ENCODE measurements at places on chromosomes 2 and 18.
A peak's percentile ranks its signal among the peaks of the same experiment; 100 is the strongest.

DNA sequence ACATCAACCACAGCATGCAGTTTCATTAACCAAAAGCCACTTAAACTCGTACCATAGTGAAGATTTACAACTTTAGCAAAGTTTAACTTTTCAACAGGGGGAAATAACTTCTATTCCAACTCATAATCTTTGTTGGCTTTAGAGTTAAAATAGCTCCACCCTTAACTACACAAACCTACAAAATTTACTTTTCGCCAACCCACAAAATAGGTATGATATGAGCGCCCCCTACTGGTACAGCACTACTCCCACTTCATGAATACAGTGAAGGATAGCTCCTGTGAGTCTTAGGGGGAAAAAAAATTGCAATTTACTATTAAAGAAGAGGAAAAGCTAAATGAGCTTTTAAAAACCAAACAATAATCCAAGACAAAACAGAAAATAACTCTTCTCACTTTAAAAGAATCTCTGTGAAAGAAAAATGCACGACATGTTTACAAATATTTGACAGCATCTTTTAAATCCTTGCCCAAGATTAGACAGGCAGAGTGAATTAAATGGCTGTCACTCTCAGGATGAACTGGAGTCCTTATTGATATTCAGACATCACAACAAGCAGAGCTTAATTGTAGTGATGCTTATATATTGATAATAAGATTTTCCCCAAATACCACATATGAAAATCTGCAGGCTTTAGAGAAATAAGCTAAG is 32.2 kb downstream of the TMEFF2 start:
- DNase-seq: peak; percentile 77

GRCh38 chr2:3588084-3588483 is 6.8 kb upstream of the COLEC11 start:
- no peak for DNase-seq

DNA sequence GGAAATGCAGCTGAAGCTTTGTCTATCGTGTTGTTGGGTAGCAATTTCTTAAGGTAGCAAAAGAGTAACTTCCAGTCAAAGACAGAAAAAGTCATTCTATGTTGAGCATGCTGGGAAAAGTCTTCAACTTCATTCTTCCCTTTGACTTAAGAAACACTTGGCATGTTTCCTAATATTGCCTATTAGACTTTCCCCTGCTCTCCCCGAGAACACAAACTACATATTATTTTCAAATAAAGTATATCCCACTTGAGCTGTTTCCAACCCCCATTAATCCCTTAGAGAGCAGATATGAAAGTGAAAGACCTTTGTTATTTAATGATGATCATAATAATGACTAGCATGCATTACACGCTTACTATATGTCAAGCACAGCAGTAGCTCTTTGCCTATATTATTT is 136.0 kb upstream of the SPOPL start:
- DNase-seq: no peak

- DNase-seq: no peak
Measured at GRCh38 chr2:38540580-38541286, 62.0 kb downstream of the HNRNPLL start.

DNA sequence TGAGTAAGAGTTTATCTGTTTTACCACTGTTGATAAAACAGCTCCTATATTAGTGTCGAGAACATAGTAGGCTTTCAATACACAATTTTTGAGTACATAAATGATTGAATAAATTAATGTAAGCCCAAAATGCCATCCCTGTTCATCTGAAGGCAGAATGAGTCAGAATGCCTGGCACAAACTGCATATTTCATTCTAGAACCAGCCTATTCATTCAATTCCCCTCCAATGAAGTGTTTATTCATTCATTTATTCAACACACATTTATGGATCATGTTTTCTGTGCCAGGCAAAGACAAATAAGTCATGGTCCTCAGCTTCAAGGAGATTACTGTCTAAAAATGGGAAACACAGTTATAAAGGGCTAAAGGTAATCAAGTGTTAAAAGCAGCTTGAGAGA is 22.8 kb upstream of the LCLAT1 start:
- DNase-seq: no peak

DNA sequence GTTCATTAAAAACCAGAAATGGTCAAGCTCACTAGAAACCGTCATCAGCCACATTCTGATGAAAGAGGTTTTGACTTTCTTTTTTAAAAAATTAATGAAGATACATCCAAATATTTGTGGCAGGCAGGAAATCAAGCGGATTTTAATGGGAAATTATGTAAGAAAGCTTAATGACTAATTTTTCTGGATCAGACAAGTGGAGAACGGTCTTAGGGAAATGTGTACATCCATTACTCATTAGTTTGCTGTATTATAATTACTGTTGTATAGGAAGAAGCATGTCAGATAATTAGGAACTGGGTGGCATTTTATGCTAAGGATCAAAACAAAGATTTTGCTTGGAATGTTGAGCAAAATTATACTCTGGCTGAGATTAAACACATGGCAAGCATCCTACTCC is 39.4 kb downstream of the AGAP1 start:
- DNase-seq: no peak

- no peak for DNase-seq
Measured at GRCh38 chr2:184689638-184690037, 91.3 kb downstream of the ZNF804A start.

DNA sequence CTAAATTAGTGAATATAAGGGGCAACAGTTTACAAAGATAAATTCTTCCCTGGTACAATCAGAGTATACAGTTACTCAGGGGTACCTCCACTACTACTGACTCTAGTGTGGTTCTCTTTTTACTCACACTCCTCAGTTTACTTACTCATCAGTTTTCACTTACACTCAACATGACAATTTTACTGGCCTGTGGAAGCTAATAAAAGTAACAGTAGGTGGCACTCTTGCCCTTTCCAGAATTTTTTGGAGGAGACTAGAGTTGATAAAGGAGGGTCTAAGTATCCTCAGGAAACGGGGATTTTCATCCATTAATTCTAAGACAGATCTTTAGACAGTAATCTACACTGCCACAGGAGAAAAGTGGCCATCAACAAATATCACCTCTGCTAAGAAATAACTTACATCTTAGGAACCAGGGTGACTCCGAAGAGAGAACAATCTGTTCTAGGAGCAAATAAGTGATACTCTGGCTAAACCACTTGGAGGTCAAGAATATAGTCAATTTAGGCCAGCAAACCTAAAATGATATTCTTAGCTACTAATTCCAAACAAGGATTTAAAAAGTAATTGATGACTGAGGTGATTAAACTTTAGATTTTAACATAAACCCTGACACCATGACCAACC is 61.3 kb downstream of the ATL2 start:
- DNase-seq: no peak

DNA sequence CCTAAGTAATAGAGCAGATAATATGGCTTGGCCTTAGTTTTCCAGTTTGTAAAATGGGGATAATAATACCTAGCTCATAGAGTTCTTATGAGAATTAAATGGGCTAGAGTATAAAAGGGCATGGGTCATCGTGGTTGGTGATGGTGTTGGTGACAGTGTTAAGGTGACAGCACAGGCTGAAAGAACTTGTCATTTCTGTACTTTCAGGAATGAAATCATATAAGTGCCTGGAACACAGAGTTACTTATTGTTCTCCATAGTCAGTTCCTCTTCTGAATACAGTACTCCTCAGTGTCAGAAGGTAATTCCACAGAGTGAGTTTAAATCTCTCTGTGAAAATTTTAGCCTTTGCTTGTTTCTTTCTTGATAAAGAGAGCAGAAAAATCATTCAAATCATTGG is 42.4 kb downstream of the KIF5C start:
- no peak for DNase-seq

DNA sequence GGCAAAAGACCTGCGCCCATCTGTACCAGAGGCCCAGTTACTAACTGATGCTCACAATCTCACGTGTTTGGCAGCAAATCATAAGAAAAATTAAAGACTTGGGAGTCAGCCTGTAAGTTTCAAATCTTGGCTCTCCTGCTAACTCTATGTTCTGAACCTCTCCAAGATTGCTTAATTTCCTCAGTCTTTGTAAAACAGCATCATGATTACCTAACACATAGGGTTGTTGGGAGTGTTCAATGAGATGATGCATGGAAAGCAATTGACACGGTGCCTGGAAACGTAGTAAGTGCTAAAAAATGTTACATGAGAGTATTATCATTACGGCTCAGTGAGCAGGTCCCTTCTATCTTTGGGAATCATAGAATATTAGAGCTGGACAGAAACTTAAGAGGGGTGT is 497.6 kb upstream of the TCF4 start:
- DNase-seq: peak; percentile 55

DNA sequence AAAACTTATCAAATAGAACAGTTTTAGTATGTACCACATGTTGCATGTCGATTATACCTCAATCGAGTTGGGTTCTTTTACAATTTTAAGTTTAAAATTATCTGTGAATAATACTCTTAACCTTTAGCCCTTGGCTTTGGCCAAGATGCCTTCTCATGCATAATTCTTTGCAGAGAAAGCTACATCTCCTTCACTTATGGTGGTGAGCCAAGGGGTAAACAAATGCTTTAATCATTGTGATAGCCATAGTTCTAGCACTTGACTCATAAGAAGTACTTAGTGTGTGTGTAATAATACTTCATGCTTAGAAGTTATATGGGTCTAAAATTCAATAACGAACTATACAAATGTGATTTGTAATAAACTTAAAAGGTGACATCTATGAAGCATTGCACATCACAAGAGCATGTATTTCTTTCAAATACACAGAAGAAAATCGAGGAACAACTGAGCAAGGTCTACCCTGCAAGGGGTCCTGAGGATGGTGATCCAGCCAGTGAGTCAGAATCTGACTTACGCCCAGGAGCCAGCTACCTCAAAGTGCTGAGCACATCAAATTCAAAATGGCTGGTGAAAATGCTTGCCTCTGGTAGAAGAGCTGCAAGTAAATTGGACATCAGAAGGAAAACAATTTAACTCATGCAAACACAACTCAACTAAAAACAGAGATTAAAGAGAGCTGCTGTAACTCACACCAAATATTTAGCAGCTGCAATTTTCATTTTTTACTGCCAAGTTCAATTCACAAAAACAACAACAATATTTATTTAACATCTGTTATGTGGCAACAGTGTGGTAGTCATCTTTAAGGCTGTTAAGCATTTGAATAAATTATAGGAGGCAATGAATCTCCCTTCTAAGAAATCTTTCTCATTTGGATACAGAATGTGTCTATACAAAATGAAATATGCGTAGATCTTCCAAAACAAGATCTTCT is 23.8 kb upstream of the TTC39C start:
- DNase-seq: no peak

GRCh38 chr18:69948919-69949537 is 1.4 kb upstream of the CD226 start:
- DNase-seq: no peak

- DNase-seq: no peak
Measured at GRCh38 chr2:173766537-173767289, 198.5 kb downstream of the SP3 start.

DNA sequence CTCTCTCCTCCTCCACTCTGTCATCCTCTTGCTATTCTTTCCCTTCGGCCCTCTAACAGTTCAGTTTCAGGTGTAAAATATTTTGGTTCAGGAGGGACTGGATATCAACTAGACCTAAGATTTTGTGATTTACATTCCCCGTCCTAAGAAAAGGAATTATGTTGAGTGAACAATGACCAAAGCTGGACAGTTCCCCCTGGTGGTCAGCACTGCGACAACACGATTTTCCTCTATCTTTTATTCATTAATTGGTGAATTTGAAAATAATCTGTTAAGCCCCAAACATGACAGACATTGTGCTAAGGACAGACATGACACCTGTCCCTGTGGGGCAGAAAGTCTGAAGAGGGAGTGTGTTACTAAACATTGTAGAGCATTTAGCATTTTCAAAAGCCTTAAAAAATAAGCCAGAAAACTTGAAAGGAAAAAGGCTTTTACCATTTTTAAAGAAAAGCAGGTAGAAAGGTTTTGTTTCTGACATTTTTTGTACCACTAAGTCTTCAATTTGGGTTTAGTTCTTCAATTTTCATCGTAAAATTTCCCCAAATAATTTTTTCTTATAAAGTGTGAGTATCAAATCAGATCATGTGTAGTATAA is 28.4 kb upstream of the GTF2A1L start:
- DNase-seq: no peak

DNA sequence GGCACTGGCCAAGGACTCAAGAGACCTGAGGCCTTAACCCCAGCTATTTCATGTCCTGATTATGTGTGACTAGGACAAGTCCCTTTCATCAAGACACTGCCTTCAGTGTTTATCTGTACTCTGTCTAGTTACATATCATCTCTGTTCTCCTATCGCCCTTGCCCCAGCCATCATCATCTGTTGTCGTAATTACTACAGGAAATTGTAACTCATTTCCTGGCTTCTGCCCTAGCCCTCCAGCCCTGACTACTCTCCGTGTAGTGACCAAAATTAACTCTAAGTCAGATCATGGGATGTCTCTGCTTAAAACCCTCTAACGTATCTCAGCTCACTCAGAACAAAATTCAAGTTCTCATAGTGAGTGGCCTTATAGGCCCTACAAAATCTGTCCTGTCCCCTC is 49.3 kb upstream of the LAPTM4A start:
- DNase-seq: no peak

GRCh38 chr2:215107216-215108056 is 31.0 kb downstream of the ABCA12 start:
- no peak for DNase-seq

DNA sequence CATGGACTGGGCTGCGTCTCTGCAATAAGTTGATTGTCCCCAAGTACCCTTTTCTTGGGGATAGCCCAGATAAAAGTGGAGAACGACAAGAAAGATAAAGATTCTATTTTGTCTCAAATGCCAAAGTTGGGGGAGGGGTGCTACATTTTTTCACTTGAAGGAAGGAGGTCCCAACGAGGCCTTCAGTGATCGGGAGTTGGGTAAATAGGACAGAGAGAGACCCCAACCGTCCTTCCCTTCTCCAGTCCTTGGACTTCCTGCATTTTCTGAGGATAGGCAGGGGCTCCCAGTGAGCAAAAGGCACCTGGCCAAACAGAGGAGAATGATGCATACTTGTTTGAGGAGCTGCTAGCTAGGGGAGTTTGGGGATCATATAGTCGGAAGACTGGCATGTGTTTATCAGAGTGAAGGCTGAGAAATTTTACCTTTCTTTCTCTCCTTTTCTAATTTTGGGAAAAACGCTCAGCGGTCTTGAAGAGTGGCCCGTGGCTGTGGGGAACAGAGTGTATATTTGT is 3.5 kb upstream of the EN1 start:
- DNase-seq: no peak

GRCh38 chr2:64467096-64467843 is 13.3 kb downstream of the LGALSL start:
- DNase-seq: no peak

- DNase-seq: peak; percentile 42
Measured at GRCh38 chr2:238106339-238106697, 6.2 kb downstream of the ESPNL start.

DNA sequence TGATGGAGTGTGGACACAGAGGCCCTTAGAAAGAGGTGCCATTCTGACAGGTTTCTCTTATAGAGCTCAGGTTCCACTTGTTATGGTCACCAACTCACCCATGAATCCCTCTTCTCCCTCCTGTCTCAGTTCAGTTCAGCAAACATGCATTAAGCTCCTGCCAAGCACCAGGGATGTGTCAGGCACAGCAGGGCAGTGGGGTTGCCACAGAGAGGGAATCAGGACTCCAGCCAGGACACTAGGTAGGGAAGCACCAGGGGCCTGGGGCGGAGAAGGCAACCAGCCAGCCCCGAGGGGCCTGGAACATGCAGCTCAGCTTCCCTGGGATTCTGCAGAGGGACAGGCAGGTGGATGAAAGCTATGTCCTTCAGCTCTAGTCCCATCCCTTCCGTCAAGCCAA is 44.6 kb downstream of the TOGARAM2 start:
- DNase-seq: no peak

GRCh38 chr2:52072949-52073348 is 1041.0 kb upstream of the NRXN1 start:
- DNase-seq: no peak

GRCh38 chr2:74922592-74923227 is 35.7 kb upstream of the POLE4 start:
- no peak for DNase-seq
